ENCODE measurements at places on chromosomes 11 and 22. TPM values are rescaled to one million over a fixed set of nuclear protein-coding genes. Genes with fewer than 3 reads are reported as not detected.

Gene WBP2NL
- 2.3 TPM for total RNA-seq

Gene MPZL2
- 15.9 TPM for total RNA-seq

- DNase-seq, result no peak
Observed at GRCh38 chr11:70070706-70071105, 7.4 kb upstream of the ANO1 start.

Gene PGA3
- not detected for total RNA-seq

Gene ACAD8
- 26.2 TPM for total RNA-seq

GRCh38 chr22:46961591-46962295 is 199.3 kb downstream of the TBC1D22A start:
- DNase-seq, result no peak

DNA sequence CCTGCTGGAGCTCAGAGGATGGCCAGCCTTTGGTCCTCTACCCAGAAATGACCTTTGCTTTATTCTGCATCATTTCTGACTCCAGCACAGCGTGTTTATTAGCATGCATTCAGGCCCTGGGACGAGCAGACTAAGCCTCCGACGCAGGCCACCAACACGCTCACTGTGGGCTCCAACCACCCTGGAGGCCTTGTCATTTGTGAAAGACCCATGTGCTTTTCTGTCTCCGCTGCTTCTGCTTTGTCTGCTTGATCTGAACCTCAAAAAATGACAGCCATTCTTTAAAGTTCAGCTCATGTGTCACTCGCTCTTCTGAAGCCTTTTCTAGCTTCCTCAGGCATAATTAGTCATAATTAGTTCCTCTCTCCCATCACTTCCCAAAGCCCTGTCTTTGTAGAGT is 109.1 kb upstream of the TIMP3 start:
- DNase-seq, result no peak

- DNase-seq, result no peak
Observed at GRCh38 chr11:123601136-123601535, 53.3 kb downstream of the SCN3B start.

Gene TNRC6B
- 26.2 TPM for total RNA-seq

DNA sequence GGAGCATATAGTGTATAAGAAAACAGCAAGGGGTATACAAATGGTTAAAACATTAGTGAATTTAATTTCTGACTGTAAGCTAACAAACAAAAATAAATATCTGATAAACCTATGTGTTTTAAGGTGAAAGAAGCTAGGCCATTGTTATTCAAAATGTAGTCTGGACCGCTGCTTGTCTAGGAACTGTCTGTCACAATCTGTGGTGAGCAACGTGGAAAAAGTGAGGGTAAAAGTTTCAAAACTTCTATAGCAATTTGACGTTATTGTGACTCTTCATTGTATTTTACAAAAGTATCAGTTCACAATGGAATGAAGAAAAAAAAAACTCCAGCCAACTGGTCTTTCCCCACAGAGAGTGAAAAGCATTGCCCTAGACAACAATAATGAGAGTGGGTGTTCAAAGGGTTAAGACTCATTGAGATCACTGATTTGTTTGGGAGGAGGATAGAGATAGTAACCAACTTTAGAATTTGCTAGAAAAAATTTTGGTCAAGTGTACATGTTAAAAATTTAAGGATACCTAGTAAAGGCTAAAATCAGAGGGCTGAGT is 79.1 kb downstream of the UVRAG start:
- DNase-seq, result no peak

DNA sequence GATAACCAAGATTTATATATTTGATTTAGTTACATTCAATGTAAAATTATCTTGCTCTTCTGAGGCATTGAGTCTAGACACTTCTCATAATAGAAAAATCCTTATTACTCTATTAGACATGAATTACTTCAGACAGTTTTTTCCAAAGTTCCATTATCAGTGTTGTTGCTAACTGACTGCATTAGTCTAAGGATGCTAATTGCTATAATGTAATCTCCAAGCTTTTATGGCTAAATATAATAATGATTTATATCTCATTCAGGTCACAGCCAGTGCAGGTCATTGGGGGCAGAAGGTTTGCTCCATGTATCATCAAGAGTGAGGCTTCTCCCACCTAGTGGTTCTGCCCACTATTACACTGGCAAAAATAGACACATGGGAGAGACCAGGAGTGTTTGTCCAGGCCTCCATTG is 377.2 kb upstream of the DDI1 start:
- DNase-seq, result no peak

DNA sequence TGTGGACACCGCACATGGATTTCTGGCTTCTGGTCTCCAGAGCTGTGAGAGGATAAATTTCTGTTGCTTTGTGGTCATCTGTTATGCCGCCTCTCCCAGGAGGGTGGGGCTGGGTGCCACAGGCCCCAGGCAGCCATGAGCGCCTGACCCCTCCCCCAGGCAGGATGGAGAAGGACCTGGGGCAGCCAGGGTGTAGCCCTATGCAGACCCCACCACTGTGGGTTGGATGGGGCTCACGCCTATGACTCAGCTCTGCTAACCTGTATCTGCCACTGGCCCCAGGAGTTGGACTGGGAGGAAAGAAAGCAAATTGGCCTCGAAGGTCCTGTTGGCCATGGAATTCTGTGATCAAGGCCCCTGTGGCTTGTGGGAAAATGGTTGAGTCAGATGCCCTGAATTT is 1351.1 kb downstream of the BRD1 start:
- DNase-seq, result no peak

DNA sequence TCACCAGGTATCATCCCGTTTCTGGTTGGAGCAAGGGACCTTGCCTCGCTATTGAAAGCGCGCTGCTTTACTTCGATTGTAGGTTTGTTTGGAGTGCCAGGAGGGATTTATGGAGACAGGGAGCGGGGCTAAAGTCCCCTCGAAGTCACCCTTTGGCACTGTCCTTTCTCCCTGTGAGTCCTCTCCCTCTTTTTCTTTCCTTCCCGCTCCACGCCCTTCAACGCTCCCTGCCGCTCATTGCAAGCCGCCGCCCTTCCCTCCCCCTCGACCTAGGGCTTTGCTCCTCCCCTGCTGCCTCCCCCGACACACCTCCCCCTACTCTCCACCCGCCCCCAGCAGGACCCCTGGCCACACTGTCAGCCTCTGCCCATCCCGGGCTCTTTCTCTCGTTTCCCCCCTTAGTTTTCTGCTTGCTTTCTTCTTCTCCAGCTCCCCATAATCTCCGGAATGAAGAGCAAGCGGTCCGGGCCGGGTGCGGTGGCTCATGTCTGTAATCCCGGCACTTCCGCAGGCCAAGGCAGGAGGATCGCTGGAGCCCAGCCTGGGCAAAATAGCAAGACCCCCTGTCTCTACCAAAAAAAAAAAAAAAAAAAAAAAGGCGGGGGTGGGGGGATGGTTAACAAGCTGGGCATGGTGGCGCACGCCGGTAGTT is 41.0 kb downstream of the AHNAK start:
- DNase-seq, result no peak

DNA sequence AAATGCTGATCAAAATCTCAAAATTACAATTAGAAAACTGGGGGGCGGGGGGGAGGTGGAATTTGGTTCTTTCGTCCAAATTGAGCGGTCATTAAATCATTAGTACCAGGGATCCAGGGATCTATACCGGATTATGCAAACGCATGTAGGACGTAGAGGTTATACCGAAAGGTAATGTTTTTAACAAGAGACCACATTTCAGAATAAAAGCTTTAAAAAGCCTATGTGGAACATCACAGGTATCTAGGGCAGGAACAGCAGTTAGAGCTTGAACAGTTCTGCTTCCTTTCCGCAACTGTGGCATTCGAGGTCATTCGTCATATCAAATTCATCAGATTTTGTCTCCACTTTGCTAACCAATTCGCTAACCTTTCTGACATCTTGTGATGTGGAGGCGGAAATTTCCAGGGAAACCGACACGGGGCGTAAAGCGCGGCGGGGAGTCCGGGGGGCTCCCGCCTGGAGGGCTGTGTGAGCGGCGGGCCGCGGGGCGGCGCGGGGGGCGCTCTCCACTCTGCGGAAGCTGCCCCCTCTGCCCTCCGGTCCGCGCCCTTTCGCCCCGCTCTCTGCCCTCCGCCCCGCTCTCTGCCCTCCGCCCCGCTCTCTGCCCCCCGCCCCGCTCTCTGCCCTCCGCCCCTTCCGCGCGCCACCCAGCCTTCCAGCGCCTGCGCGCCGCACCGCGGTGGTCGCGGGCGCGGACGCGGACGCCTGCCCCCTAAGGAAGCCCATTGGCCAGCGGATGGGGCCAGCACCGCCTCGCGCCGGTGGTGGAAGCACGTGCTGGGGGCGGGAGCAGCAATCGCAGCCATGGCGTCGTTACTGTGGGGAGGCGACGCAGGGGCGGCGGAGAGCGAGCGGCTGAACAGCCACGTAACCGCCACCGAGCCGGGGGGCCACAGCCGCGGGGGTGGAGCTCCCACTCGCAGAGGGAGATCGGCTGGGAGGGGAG is at the start of gene DDX25:
DDX25 (plus strand) TSS at position 798 of the 949 bp plus-strand sequence; CDS start at position 808, 10 bp downstream.
- DNase-seq, result peak; percentile 8

GRCh38 chr11:33172996-33173395 is 11.7 kb upstream of the CSTF3 start:
- no peak for DNase-seq

Gene GLYATL2
- not detected for total RNA-seq

GRCh38 chr11:76120513-76121101 is 85.7 kb downstream of the WNT11 start:
- DNase-seq, result no peak

Gene TMEM109
- 143 TPM for total RNA-seq

Gene NTM
- total RNA-seq, result not detected

Gene FIBIN
- not detected for total RNA-seq

GRCh38 chr22:27327497-27327896 is 474.1 kb downstream of the MN1 start:
- no peak for DNase-seq

- no peak for DNase-seq
Observed at GRCh38 chr11:95279921-95280868, 49.2 kb upstream of the SESN3 start.

DNA sequence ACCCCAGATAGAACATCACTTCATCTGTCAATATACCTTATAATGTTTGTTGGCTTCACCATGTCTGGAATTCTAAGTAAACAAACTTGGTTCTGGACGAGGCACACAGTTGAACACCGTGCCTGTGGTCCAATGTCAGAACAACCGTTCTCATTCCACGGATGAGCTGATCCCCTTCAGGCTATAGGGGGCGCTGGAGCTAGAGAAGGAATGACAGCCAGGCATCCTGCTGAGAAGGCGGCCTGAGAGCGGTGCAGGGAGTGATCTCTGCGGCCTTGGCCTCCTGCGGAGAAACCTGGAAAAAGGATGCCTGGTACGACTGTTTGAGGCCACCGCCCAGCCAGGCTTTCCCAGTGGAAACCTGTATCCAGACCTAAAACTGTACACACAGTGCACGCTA is 48.7 kb downstream of the FDX1 start:
- no peak for DNase-seq

Gene CCDC81
- total RNA-seq, result 1.3 TPM

Gene MUC5AC
- not detected for total RNA-seq

GRCh38 chr11:12845739-12846358 is 163.3 kb upstream of the RASSF10 start:
- DNase-seq, result no peak

GRCh38 chr11:81007046-81007445 is 1566.2 kb upstream of the TENM4 start:
- no peak for DNase-seq

DNA sequence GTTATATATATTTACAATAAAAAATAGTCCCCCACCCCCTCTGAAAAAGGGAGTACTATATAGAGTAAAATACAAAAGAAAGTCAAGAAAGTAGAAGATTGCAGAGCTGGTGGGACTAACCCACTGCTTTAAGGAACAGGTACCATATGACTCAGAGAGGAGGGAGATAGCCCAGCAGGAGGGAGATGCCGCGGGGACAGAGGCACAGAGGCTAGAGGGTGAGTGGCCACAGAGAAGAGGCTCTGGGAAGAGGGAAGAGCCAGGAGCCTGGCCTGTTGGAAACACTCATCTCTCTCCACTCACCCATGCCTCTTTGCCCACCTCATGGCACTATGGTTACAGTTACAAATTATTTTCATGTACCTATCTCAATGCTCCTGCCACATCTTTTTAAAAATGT is 53.6 kb upstream of the LYVE1 start:
- no peak for DNase-seq

Gene NCAM1
- not detected for total RNA-seq
